CD14-positive monocyte (primary cell): ENCODE measurements at places on chromosomes 5 and 9. TPM values are rescaled to one million over a fixed set of nuclear protein-coding genes. Genes with fewer than 3 reads are reported as not detected.

GRCh38 chr5:1497795-1498622 is 25.8 kb downstream of the LPCAT1 start:
- H3K36me3 ChIP-seq = peaks cover 16% of the 10 kb centered on the region
- H3K27me3 ChIP-seq = no peaks in the 10 kb centered on the region
- H3K4me1 ChIP-seq = peaks cover 90% of the 10 kb centered on the region
- peak; percentile 66 for DNase-seq

DNA sequence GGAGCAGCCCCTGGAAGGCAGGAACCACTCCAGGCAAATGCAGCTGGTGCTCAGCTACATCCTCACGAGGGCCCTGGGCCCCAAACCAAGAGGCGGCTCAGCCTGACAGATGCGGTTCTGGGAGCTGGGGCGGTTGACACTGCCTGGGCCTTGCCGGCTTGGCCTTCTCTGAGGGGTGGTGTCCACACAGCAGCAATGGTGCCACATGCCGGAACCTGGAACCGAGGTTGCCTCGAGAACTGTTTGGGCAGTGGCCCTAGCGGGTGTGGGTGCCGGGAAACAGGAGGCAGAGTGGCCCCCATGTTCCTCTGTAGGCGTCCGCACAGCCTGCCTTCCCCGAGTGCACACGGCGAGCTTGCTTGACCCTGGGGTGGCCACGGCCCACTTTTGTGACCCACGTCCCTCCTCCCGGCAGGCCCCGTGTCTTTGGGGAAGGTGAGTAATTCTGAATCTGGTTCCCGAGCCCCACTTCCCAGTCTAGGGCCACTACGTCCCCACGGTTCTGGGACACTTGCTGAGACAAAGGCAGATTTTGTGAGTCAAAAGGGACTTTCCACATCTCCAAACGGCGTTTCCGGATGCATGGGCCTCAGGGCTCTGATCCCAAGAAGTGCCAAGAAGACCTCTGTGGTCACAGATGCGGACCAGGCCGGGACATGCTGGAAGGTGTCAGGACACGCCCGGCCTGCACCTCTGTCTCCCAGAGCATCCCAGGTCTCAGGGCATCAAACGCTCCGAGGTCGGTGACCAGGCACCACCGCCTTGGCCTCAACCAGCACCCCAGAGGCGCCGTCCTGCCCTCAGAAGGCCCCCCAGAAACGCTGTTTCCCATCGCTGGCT is 27.7 kb upstream of the SLC12A7 start:
- H3K36me3 ChIP-seq = no peaks in the 10 kb centered on the region
- H3K27me3 ChIP-seq = no peaks in the 10 kb centered on the region
- H3K4me3 ChIP-seq = no peak overlapping the region
- H3K27ac ChIP-seq = no peak overlapping the region
- no peak for DNase-seq
- peaks cover 19% of the 10 kb centered on the region for H3K4me1 ChIP-seq

The SLC1A3 gene
- 1.2 TPM for polyA plus RNA-seq

The PRDM12 gene
- 0.08 TPM in 1 of 2 replicates, not detected in the other for polyA plus RNA-seq

DNA sequence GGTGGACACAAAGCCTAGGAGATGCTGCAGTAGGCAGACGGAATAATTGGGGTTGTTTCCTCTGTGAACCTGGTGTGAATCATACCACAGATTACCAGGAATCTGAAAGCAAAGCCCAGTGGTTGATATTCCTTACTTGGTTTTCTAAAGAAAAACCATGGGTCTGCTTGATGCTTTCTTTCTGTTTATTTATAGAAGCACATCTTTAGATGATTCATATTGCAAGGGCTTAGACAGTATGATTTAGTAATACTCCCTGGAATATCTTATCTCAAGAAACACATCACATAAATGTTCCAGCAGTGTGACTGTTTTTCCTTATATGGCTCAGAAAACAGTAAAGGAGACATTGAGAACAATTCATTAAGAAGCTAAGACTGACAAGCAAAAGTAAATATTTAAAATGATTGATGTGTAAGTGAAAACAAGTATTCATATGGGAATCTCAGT is 623.3 kb downstream of the RAB3C start:
- no peaks in the 10 kb centered on the region for H3K36me3 ChIP-seq
- H3K27ac ChIP-seq = no peak overlapping the region
- H3K27me3 ChIP-seq = no peaks in the 10 kb centered on the region

GRCh38 chr9:79574781-79575180 is 3.0 kb downstream of the TLE4 start:
- H3K36me3 ChIP-seq = peaks cover 21% of the 10 kb centered on the region
- peak overlapping the region; percentile 93 for H3K4me3 ChIP-seq
- no peak for DNase-seq

DNA sequence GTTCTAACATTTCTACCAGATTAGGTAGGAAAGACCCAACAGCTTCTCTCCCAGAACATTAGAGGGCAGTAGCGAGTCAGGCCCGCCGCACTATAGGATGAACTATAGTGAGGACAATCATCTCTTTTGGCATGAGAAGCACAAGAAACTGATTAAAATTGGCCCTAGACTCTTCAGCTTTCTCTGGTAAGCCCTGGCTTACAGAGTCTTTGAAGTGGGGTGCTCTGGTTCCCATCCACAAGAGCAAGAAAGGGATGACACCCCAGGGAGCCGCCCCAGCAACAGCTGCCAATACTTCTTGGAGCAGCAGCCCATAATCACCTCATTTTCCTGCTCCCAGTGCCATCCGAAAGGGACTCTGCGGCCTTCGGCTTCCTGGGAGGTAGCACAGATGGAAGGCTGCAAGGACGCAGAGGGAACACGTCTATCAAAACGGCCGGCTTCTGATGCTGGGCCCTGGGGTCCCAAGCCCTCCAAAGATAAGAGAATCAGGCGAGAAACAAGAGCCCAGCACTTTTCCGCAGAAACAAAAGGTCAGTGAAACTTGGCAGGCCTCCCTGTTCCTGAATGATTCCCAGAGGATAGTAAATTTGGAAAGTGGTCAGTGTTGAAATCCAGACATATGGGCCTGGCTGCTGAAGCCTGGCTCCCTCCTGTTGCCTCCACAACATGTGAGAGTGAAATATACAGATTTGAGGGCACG is 69.3 kb downstream of the HSD17B3 start:
- H3K36me3 ChIP-seq = no peaks in the 10 kb centered on the region
- no peak for DNase-seq
- H3K4me1 ChIP-seq = no peaks in the 10 kb centered on the region
- no peak overlapping the region for H3K27ac ChIP-seq
- no peak overlapping the region for H3K4me3 ChIP-seq

GRCh38 chr5:15791859-15792258 is 291.9 kb downstream of the FBXL7 start:
- H3K27me3 ChIP-seq = no peaks in the 10 kb centered on the region
- no peak for DNase-seq
- no peaks in the 10 kb centered on the region for H3K36me3 ChIP-seq
- H3K4me3 ChIP-seq = no peak overlapping the region
- H3K4me1 ChIP-seq = no peaks in the 10 kb centered on the region

DNA sequence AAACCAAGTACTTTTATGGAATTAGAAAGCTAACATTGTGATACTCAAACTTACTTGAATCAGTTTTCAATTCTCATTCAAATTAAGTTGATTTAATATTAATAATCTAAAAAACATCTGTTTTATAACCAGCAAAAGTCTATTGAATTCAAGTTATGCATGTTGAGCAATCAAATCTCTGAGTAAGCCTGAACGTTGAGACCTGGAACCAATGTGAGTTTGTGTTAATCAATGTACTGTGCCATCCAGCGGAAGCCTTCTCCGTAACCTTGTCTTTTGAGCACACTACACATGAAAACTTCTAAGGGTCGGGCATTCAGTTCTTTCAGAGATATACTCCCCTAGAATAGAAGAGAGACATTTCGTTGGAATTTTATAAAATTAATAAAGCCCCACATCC is 25.9 kb downstream of the SAR1B start:
- no peaks in the 10 kb centered on the region for H3K4me1 ChIP-seq
- no peak overlapping the region for H3K4me3 ChIP-seq
- no peaks in the 10 kb centered on the region for H3K27me3 ChIP-seq
- peaks cover 100% of the 10 kb centered on the region for H3K36me3 ChIP-seq
- no peak for DNase-seq

The CEMIP2 gene
- 33.2 and 58.7 TPM in 2 replicates for polyA plus RNA-seq

DNA sequence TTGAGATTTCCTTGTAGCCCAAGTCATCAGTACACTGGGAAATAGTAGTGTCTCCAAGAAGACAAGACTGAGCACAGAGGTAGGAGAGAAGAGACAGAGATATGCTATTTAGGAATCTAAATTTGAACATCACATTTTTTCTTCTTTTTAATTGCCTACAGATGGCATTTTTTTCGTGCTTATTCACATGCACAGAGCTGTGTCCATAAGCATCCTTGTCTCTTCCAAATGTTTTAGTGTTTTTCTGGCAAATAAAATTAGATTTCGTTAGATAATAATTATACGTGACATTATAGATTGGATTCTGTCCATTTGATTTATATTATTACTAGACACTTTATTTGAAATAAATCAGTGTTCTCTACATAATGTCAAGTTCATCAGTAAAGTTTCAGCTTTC is 80.9 kb downstream of the PRR16 start:
- H3K27me3 ChIP-seq = no peaks in the 10 kb centered on the region
- no peak overlapping the region for H3K27ac ChIP-seq
- H3K4me3 ChIP-seq = no peak overlapping the region
- DNase-seq = no peak

DNA sequence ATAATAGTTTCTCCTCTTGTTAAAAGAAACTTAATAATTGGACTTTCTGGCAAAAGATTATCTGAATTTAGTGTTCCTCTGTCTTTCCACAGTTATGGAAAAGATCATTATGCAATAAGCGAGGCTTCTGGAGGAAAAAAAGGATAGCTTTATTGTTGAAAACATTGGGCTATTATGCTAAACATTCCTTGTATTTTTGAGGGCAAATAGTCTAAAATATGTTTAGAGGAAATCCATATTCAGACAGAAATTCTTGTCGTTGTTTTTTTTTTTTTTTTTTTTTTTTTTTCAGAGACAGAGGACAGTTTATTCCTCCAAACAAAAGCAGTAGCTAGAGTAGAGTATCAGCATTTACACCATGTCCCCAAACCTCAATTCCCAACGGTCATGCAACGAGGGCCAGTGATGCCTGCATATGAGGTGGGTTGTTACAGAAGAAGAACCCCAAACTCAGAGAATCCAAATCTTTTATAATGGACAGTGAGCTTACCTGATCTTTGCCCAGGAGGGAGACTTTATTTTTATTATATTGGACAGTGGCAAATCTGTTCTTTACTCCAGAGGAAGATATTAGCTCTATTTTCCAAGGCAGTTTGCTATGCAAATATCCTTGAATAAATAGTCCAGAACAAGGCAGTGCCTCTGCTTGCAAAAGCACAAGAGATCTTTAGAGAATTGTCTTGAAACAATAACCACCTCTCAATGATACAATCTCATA is 48.4 kb upstream of the CDK5RAP2 start:
- no peak for DNase-seq
- H3K27ac ChIP-seq = no peak overlapping the region
- no peaks in the 10 kb centered on the region for H3K27me3 ChIP-seq
- H3K4me1 ChIP-seq = peaks cover 10% of the 10 kb centered on the region
- peaks cover 9% of the 10 kb centered on the region for H3K36me3 ChIP-seq

The SPINK6 gene
- not detected for polyA plus RNA-seq

- peaks cover 7% of the 10 kb centered on the region for H3K4me1 ChIP-seq
- no peaks in the 10 kb centered on the region for H3K27me3 ChIP-seq
- no peak for DNase-seq
- no peak overlapping the region for H3K27ac ChIP-seq
Measured at GRCh38 chr5:175895215-175895614, 23.8 kb downstream of the CPLX2 start.

DNA sequence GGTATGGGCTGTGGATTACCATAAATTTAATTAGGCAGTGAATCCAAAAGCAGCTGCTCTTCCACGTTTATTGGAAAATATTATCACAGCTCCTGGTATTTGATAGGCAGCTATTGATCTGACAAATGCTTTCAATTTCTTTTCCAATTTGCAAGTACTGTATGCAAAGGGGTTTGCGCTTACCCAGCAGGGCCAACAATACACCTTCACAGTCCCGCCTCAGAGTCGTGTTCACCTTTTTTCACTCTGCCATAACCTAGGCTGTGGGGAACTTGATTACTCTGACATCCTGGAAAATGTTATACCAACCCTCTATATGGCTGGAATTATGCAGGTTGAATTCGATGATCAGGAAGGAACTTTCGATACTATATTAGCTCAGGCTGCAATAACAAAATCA is 32.3 kb upstream of the TENT4A start:
- no peaks in the 10 kb centered on the region for H3K4me1 ChIP-seq
- H3K27me3 ChIP-seq = peaks cover 1% of the 10 kb centered on the region
- H3K36me3 ChIP-seq = no peaks in the 10 kb centered on the region
- H3K4me3 ChIP-seq = no peak overlapping the region
- H3K27ac ChIP-seq = no peak overlapping the region

DNA sequence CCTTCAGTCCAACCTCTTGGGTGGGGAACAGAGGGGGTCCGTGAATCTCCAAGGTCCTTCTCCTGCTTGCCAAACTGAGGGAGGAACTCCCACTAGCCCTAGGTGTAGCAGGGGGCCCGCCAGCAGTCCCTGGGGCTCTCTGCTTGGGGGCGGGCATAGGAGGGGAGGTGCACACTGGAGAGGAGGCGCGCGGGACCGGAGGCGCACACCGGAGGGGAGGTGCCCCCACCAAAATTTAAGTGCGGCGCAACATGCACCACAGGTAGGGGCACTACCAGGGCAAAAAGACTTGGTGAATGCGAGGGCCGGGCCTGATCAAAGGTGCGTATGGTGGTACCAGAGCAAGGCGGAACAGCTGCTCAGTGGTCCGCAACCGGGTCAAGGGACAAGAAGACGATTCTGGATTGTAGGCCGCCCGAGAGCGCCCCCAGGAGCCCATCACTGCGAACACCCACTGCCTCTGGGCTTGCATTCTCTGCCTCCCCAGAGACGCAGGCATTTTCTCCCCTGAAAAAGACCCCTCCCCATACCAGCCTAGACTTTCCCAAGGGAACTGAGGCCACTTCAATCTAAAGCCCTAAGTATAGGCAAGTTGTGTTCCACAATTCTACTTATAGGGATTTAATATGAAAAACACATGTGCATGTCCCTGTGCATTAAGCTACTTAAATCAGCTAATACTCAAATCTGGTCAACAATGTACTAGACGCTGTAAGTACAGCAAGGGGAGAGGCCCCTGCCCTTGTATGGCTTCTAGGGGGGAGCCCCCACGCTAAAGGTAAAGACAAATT is 50.6 kb downstream of the TGFBI start:
- no peaks in the 10 kb centered on the region for H3K36me3 ChIP-seq
- no peak for DNase-seq
- peaks cover 63% of the 10 kb centered on the region for H3K27me3 ChIP-seq
- peaks cover 17% of the 10 kb centered on the region for H3K4me1 ChIP-seq
- H3K27ac ChIP-seq = no peak overlapping the region

The TPD52L3 gene
- not detected for polyA plus RNA-seq
